Mesendoderm (in vitro differentiated cells): ENCODE measurements at places on chromosomes 16 and 17.

GRCh38 chr17:64778240-64779097 lies 116.4 kb upstream of the SMURF2 start:
- H3K36me3 ChIP-seq = no peaks in the 10 kb centered on the region
- H3K4me1 ChIP-seq = no peaks in the 10 kb centered on the region
- DNase-seq = peak; percentile 56
- H3K27ac ChIP-seq = no peak overlapping the region
- H3K27me3 ChIP-seq = peaks cover 20% of the 10 kb centered on the region

GRCh38 chr17:77476931-77477805 lies 336.4 kb downstream of the SEC14L1 start:
- peak overlapping the region; percentile 9 for H3K27ac ChIP-seq
- H3K36me3 ChIP-seq = peaks cover 1% of the 10 kb centered on the region
- H3K4me1 ChIP-seq = peaks cover 40% of the 10 kb centered on the region
- peak; percentile 59 for DNase-seq
- no peaks in the 10 kb centered on the region for H3K27me3 ChIP-seq

DNA sequence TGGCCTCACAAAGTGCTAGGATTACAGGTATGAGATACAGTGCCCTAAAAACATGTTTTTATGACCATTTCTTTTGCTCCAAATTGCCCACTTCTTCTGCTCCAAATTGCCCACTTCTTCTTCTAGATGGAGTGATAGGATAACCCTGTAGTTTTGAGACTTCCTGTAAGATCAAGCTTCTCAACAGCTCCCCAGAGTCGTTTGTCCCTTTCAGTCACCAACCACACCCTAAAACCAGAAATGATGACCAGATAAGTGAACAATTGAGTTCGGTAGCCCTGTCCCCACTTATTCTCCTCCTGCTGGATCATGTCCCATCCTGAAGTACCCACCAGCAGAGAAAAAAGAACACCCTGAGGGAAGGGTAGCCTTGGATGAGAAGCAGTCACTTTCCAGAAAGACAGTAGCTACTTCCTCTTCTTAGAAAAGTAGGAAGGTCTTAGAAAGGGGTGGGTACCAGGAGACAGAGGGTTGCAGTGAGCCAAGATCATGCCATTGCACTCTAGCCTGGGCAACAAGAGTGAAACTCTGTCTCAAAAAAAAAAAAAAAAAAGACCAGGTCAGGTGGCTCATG lies 2.5 kb downstream of the ODAD4 start:
- no peak for DNase-seq
- H3K4me3 ChIP-seq = no peak overlapping the region
- H3K4me1 ChIP-seq = no peaks in the 10 kb centered on the region
- no peak overlapping the region for H3K27ac ChIP-seq
- H3K36me3 ChIP-seq = no peaks in the 10 kb centered on the region

DNA sequence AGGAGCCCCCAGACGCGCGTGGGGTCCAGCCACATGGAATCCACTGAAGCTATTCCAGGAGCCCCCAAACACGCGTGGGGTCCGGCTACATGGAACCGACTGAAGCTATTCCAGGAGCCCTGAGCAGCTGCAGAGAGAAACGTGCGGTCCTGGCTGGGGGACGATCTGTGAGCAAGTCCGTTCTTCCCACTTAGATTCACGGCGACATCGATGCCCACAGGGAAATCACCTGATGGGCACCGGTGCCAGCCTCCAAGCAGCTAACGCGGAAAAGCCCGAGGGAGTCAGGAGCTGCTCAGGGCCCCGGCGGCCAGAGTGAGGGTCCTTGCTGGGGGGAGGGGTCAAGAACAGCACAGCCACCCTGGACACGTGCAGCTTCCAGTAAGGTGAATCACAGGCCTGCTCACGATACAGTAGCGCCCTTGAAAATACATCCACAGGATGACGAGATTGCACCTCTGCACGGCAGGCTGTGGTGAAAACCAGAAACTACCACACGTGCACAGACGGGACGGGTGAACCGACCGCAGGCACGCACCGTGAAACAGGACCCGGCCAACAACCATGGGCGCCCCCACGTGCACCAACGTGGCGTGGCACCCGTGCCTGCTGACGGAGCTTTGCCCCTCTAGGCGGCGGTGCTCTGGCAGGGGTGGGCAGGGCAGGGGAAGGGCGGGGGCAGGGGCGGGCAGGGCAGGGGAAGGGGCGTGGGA lies 77.7 kb upstream of the GNG13 start:
- H3K27ac ChIP-seq = no peak overlapping the region
- no peaks in the 10 kb centered on the region for H3K27me3 ChIP-seq
- no peaks in the 10 kb centered on the region for H3K36me3 ChIP-seq

DNA sequence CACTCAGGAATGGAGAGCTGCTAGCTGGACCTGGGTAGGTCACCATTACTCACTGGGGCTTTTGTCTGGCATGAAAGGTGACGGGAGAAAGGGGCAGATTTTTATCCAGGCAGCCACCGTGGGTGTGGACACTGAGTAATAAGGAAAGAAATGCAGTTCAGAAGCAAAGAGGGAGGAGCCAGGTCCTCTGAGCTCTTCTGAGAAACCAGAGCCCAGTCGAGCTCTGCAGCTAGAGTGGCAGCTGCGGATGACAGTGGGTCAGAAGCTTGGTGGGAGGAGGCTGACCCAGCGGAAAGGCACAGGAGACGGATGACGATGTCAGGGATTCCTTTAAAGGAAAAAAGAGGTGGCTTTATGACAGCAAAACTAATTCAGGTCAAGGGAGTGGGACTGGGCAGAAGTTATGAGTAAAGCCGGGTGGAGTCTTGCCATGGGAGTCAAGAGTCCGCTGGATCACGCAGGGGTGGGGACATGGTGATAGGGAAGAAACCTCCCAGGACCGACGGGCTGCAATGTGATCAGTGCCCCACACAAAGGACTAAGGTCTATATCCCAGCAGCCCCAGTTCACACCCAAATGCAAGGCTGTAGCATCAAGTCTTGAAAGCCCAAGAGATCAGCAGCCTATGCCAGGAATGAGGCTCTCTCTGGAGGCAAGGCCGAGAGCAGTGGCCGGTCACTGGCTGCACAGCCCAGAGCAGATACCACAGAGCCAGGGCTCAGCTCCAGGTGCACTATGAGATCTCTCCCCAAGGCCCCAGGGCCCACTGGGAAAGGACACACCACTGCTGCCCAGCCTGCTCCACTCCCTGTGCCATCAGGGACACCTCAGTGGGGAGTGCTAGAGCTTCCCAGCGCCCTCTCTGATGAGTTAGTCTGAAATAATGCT lies 6.3 kb upstream of the MNT start:
- no peaks in the 10 kb centered on the region for H3K36me3 ChIP-seq
- no peaks in the 10 kb centered on the region for H3K4me1 ChIP-seq

GRCh38 chr16:7614021-7614795 lies 281.6 kb downstream of the RBFOX1 start:
- no peaks in the 10 kb centered on the region for H3K4me1 ChIP-seq
- no peak overlapping the region for H3K4me3 ChIP-seq
- no peaks in the 10 kb centered on the region for H3K27me3 ChIP-seq
- H3K36me3 ChIP-seq = no peaks in the 10 kb centered on the region

DNA sequence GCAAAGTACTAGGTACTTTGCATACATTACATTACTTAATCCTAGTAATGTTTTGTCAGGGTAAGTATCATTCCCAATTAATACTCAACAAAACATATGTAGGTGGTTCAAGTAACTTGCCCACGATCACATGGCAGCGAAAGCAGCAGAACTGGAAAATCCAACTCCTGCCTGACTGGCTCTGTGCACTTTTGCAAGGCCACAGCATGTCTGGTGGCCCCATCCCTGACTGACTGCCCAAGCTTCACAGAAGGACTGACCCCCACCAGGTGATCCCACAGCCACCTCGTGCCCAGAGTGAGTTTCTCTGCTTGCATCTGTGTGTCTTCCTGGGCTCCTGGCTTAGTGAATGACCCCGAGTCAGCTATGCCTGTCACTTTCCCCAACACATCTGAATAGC lies 11.4 kb downstream of the CNP start:
- H3K27ac ChIP-seq = no peak overlapping the region
- H3K27me3 ChIP-seq = no peaks in the 10 kb centered on the region
- H3K4me3 ChIP-seq = no peak overlapping the region
- peaks cover 15% of the 10 kb centered on the region for H3K36me3 ChIP-seq

GRCh38 chr17:302300-302698 lies 50.3 kb downstream of the RPH3AL start:
- H3K27ac ChIP-seq = no peak overlapping the region
- H3K4me3 ChIP-seq = no peak overlapping the region
- H3K27me3 ChIP-seq = no peaks in the 10 kb centered on the region
- H3K36me3 ChIP-seq = no peaks in the 10 kb centered on the region

GRCh38 chr17:74435775-74436359 lies 4.0 kb downstream of the GPRC5C start:
- H3K4me3 ChIP-seq = no peak overlapping the region
- H3K4me1 ChIP-seq = no peaks in the 10 kb centered on the region
- H3K27me3 ChIP-seq = no peaks in the 10 kb centered on the region
- no peak for DNase-seq
- no peak overlapping the region for H3K27ac ChIP-seq
- no peaks in the 10 kb centered on the region for H3K36me3 ChIP-seq

DNA sequence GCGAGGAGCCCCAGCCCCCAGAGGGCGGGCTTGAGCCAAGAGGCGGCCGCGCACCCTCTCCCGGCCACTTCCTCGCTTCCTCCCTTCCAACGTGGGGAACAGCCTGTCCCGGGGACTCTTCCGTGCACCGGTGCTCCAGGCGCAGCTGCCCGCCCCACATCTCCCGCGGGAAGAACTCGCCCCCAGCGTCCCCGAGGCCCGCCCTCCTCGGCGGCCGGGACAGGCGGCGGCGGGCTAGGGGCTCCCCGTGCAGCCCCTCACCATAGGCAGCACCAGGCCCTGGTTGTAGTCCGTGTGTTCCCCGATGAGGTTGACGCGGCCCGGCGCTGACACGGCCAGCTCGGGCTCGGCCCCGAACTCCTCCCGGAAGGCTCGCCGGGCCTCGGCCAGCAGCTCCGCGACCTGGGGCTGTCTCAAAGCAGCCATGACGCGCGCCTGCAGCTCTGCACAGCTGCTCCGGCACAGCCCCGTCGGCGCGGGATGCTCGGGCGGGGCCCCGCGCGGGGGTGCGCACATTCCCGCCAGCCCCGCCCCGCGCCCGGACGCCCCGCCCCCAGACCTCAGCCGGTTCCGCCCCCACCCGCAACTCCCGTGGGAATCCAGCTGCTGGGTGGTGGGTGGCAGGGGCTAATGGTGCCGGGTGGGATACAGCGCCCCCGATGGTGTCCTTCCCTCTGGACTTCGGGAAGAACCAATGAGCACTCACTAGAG lies at the start of gene GALK1:
GALK1 (minus strand) TSS at position 482 of the 711 bp plus-strand sequence; CDS start at position 426, 56 bp downstream.
- H3K36me3 ChIP-seq = no peaks in the 10 kb centered on the region
- H3K4me3 ChIP-seq = peak within 1 kb of the TSS; percentile 56
- no peaks in the 10 kb centered on the region for H3K27me3 ChIP-seq
- DNase-seq = peak; percentile 71
- H3K27ac ChIP-seq = no peak within 1 kb of the TSS

DNA sequence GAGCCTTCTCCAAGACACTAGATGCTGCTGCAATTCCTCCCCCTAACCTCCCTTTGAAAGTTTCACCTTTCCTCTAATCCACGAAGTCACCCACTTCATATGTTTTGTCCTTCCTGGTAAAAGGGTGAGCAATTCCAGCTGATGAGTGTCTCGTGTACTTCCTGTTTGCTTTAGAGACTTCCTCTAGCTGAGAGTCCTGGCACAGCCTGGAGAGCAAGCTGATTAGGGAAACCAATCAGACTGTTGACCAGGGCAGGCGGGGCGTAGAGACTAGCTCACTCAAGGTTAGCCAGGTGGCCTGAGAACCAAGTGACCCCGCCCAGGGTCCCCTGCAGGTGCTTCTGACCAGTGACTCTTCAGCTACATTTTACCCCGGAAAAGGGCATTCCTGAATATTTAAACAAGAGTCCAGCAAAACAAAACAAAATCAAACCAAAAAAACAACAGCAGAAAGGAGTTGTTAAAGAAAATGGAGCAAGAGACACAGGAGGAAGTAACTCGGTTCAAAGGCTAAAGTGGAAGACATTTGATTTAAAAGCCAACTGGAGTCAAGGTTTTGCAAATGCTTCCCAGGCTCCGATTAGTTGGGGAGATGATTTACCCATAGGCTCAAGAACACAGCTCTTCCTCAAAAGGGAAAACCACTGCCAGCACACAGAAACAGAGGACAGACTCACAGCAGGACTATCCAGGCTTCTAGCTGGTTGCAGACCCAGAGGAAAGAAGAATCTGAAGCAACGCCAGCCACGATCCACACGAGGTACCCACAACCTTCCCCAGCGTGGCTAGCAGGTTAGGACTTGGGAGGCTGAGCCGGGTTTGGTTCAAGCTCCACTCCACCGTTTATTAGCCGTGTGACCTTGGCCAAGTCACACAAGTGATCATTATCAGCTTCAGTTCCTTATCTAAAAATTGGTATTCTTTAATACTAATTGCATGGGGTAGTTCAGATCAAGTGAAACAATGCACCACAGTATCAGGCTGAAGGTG lies 13.4 kb downstream of the HSPB9 start:
- DNase-seq = peak; percentile 74
- H3K4me1 ChIP-seq = peaks cover 6% of the 10 kb centered on the region
- no peaks in the 10 kb centered on the region for H3K27me3 ChIP-seq
- no peaks in the 10 kb centered on the region for H3K36me3 ChIP-seq
- H3K27ac ChIP-seq = no peak overlapping the region
- no peak overlapping the region for H3K4me3 ChIP-seq

- no peaks in the 10 kb centered on the region for H3K4me1 ChIP-seq
- H3K27me3 ChIP-seq = no peaks in the 10 kb centered on the region
- no peak overlapping the region for H3K27ac ChIP-seq
- no peak overlapping the region for H3K4me3 ChIP-seq
- no peaks in the 10 kb centered on the region for H3K36me3 ChIP-seq
- DNase-seq = peak; percentile 26
Measured at GRCh38 chr17:45745601-45746494, 38.3 kb upstream of the CRHR1 start.

- H3K36me3 ChIP-seq = no peaks in the 10 kb centered on the region
- peaks cover 3% of the 10 kb centered on the region for H3K27me3 ChIP-seq
- H3K4me3 ChIP-seq = no peak overlapping the region
- H3K27ac ChIP-seq = no peak overlapping the region
- no peaks in the 10 kb centered on the region for H3K4me1 ChIP-seq
Measured at GRCh38 chr17:42284024-42284369, 4.3 kb upstream of the STAT5A start.

GRCh38 chr17:30790279-30790678 lies 34.2 kb downstream of the CRLF3 start:
- no peaks in the 10 kb centered on the region for H3K4me1 ChIP-seq
- DNase-seq = no peak
- H3K27me3 ChIP-seq = no peaks in the 10 kb centered on the region
- H3K27ac ChIP-seq = no peak overlapping the region
- peaks cover 7% of the 10 kb centered on the region for H3K36me3 ChIP-seq
